ENCODE measurements at places on chromosomes 7 and 10. TPM values are rescaled to one million over a fixed set of nuclear protein-coding genes. Genes with fewer than 3 reads are reported as not detected.

The PDE1C gene
- total RNA-seq: not detected

The SYT15B gene
- 0.10 TPM for total RNA-seq

The ITPRID1 gene
- total RNA-seq: 0.73 TPM

The GARS1 gene
- 74.0 TPM for total RNA-seq

The ZNF488 gene
- not detected for total RNA-seq

The SND1 gene
- total RNA-seq: 80.2 TPM

The FAM241B gene
- total RNA-seq: not detected

The OR2A2 gene
- total RNA-seq: not detected

The TBC1D12 gene
- total RNA-seq: 18.2 TPM

The FAM171A1 gene
- total RNA-seq: 0.84 TPM

The PRSS37 gene
- 0.10 TPM for total RNA-seq

The SLC39A12 gene
- total RNA-seq: not detected

The WNT8B gene
- total RNA-seq: not detected

The CDNF gene
- 1.0 TPM for total RNA-seq

The ZNF511 gene
- 16.8 TPM for total RNA-seq
